ENCODE measurements at places on chromosomes 2 and 18.

- no peak for DNase-seq
Observed at GRCh38 chr2:163580757-163581156, 155.1 kb downstream of the FIGN start.

GRCh38 chr18:44922968-44923367 is 242.3 kb downstream of the SETBP1 start:
- no peak for DNase-seq

DNA sequence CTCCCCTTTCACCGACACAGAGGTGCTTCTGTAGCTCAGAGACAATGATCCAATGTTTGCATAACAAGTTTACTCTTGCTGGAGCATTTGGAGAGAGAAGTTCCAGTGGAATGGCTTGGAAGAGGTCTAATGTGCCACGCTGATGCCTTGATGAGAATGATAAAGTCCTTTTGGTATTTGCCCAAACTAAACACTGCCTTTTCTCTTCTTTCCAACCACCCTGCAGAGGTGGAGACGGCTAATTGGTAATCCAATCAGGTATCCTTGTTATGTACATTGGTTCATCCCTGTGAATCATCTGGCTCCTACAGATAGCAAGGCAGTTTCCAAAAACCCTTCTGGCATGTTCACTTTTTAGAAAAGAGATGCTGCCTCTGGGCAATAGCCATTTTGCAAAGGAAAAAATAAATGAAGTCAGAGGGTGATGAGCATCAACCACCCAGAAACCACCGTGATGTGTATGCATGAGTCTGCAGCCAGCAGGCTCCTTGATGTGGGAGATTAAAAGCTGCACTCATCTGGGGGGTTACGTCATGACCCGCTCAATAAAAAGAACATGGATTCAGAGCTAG is 40.6 kb downstream of the KIAA2012 start:
- no peak for DNase-seq

DNA sequence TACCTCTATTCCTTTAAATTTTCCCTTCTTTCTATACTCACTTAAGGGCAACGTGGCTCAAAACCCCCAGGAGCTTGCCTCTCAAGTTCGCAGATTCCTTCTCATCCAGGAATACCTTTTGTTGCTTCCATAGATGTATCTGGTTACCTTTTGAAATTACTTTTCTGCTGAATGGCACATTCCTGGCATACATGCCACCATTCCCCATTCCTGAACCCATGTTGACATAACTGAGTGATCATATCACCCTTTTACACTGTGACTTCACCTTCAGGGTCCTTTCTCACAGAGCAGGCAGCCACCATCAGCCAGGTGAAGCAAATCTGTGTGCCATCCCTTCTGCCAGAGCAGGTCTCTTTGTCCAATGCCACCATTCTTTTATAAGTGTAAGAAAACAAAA is 615.8 kb downstream of the ARHGAP15 start:
- DNase-seq: no peak

DNA sequence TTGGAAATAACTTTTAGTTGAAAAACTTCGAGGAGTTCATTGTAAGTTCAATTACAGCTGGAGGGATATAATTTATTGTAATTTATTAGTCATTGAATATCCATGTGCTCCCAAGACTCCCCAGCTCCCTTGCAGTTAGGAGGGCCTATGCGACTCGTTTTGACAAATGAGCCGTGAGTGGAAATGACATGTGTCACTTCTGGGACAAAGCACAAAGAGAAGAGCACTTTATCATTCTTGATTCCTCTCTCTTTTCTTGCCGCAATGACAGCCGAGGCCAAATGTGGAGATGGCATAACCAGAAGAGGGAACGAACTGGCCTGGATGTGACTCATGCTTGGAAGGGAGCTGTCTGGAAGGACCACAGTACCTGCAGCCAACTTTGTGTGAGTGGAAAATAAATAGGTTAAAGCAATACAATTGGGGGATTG is 44.2 kb upstream of the ITSN2 start:
- no peak for DNase-seq

GRCh38 chr2:198325359-198325758 is 521.0 kb downstream of the PLCL1 start:
- DNase-seq: no peak

GRCh38 chr2:218465987-218466633 is 47.2 kb downstream of the VIL1 start:
- no peak for DNase-seq

DNA sequence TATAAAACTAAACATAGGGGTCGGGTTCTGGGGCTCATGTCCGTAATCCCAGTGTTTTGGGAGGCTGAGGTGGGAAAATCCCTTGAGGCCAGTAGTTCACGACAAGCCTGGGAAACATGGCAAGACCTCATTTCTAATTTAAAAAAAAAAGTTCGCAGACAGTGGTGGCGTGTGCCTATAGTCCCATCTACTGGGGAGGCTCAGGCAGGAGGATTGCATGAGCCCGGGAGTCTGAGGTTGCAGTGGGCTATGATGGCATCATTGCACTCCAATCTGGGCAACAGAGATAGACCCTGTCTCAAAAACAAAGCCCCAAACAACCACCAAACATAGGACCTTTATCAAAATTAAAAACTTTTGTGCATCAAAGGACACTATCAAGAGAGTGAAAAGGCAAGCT is 9.8 kb upstream of the HAAO start:
- no peak for DNase-seq

DNA sequence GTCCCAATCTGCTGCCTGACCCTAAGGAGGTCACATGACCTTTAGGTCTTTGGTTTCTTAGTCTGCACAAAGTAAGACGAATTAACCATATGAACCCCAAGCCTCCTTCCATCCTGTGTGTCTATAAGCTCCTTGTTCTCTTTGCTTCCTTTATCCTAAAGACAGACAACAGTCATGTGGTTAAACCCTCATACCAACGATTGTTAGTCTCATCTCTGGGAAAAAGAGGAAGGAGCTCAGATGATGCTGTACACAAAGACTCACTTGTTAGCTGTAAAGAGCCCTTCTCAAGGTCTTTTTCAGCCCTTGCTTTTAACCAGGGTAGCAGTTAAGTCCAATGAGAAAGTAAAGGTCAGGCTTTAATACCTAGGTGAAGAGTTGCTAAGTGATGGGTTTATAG is 443.7 kb downstream of the TNS1 start:
- no peak for DNase-seq

GRCh38 chr2:121356058-121356640 is 71.1 kb upstream of the TFCP2L1 start:
- DNase-seq: no peak

GRCh38 chr2:240960309-240960970 is 38.0 kb upstream of the SNED1 start:
- DNase-seq: no peak

GRCh38 chr2:165173215-165173614 is 30.6 kb downstream of the SCN3A start:
- no peak for DNase-seq

DNA sequence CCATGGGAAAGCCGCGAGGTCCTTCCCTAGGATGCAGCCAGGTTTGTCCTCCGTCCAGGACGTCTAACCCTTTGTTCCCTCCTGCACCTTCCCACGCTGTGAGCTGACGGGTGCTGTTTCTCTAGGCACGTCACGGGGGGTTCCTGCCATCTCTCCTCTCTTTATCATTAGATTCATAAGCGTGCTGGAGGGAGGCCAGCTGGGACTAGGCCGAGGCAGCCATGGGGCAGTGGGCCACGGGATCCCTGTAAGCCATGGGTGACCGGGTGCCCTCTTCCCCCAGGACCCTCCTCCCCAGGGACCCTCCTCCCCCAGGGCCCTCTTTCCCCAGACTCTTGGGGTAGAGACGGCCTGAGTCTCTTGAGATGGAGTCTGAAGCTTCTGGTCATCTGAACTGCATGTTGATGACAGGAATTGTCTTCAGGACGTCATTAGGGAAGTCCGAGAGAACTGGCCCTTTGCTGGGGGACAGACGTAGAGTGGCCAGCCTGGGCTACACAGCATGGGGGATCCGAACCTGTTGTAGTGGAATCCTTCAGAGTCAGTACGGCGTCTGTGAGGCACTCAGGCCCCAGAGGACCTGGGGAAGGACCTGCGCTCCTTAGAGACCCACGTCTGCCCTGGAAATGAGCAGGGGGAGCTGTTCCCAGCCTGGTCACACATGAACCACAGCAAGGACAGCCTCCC is 108.1 kb downstream of the TPO start:
- no peak for DNase-seq

GRCh38 chr2:20593072-20594034 is 57.5 kb downstream of the HS1BP3 start:
- no peak for DNase-seq

GRCh38 chr18:78659748-78660147 is 319.9 kb upstream of the SALL3 start:
- no peak for DNase-seq

DNA sequence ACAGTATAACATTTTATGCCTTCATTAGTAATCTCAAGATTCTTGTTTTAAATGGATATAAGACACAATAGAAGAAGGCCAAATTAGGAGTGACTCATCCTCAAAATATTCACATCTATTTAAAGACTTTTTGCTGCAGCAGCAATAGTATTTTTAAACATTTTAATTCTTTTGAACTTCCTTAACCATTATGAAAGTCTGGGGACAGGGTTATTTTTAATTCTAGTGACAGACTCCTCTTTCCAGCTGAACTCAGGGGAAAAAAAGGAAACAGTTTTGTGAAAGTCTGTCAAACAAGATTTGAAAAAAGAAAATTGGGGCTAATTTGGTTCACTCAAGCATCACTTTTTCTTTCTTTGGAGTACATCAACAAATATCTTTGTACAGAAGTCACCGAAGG is 541.8 kb downstream of the NUP35 start:
- DNase-seq: no peak

GRCh38 chr2:98903767-98904485 is 32.1 kb downstream of the CRACDL start:
- no peak for DNase-seq

GRCh38 chr2:3034856-3035255 is 342.8 kb downstream of the EIPR1 start:
- no peak for DNase-seq

- no peak for DNase-seq
Observed at GRCh38 chr18:79848294-79848578, 50.5 kb downstream of the KCNG2 start.

- DNase-seq: no peak
Observed at GRCh38 chr2:104408266-104408665, 445.6 kb upstream of the POU3F3 start.

DNA sequence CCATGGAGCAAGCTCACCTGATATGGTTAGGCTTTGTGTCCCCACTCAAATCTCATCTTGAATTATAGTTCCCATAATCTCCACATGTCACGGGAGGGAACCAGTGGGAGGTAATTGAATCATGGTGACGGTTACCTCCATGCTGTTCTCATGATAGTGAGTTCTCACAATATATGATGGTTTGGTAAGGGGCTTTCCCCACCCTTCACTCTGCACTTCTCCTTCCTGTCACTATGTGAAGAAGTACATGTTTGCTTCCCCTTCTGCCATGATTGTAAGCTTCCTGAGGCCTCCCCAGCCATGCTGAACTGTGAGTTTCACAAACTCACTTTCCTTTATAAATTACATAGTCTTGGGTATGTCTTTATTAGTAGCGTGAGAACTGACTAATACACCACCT is 435.7 kb upstream of the ID2 start:
- no peak for DNase-seq

- no peak for DNase-seq
Observed at GRCh38 chr2:207913772-207914358, 111.5 kb downstream of the PLEKHM3 start.

DNA sequence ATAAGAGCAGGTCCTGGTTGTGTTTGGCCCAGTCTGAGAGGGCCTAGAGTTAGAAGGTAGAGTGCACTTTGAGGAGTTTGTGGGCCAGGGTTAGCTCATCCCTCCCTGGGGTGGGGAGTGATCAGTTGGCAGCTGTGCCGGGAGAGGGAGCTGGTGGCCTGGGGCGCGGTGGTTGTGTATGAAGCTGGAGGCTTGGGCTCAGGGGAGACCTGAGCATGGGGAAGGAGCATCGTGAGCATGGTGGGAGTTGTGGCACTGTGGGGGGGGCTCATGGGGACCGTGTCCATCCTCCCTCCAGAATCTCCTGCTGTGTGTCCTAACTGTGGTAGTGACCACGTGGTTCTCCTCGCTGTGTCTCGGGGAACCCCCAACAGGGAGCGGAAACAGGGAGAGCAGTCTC is 13.6 kb downstream of the STK11IP start:
- no peak for DNase-seq

- DNase-seq: no peak
Observed at GRCh38 chr2:15912203-15912602, 28.1 kb upstream of the MYCN start.

DNA sequence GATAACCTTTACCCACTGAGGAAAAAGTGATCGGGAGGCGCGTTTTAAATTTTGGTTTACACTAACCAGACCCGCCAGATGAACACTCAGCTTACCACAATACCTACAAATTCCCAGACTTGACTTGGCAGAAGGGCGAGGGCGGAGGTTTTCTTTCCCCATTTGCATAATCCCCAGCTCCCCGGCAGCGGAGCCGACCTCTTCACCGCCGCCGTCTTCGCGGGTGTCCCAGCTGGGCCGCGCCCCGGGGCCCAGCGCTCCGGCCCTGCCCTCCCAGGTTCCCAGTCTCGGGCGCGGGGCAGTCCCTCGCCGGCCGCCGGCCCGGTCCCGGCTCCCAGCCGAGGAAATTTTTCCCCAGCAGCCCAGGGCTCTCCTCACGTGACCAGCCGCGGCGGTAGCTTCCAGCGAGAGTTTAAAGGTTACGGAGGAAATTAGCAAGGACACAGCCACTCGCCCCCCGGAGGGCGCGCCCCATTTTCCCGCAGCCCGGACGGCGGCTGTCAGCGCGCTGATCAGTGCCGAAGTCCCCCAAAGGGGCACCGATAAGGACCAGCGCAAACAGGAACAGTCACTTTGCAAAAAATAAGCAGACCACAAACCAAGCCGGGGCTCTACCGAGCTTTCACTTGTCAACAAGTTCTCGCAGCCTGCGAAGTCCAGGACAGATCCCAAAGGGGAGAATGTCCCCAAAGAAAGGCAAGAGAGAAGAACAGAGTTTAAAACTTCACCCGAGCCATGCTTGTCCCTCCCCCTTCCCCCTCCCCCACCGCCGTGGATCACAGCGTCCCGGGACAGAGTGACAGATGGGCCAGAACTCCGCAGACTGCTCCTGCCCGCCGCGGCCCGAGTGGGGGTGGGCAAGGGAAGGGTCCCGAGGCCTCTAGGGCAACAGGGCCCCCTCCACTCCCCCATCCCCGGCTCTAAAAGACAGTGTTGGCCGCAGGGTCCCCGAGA is 1.3 kb upstream of the PRKCE start:
- DNase-seq: peak; percentile 48

- DNase-seq: no peak
Observed at GRCh38 chr2:10775831-10776230, 36.8 kb downstream of the PDIA6 start.
